ENCODE measurements at places on chromosomes 11 and 22. TPM values are rescaled to one million over a fixed set of nuclear protein-coding genes. Genes with fewer than 3 reads are reported as not detected.

Gene TMEM151A
- 3.6 TPM for total RNA-seq

Gene BATF2
- total RNA-seq = 0.61 TPM

Gene TESMIN
- 7.3 TPM for total RNA-seq

Gene OR52I1
- not detected for total RNA-seq

Gene C11orf42
- total RNA-seq = not detected

Gene C1QTNF5
- total RNA-seq = not detected

Gene CHRNA10
- 1.3 TPM for total RNA-seq

Gene BBOX1
- total RNA-seq = 0.08 TPM

Gene FXYD2
- 16.3 TPM for total RNA-seq

Gene EMID1
- 0.61 TPM for total RNA-seq

Gene ENTHD1
- total RNA-seq = not detected

Gene FERMT3
- total RNA-seq = 1.2 TPM

Gene OR5P2
- not detected for total RNA-seq

Gene BLID
- not detected for total RNA-seq

Gene SCGB1A1
- total RNA-seq = not detected

Gene ADAMTS15
- 5.3 TPM for total RNA-seq

Gene APOBEC3A
- not detected for total RNA-seq

Gene F2
- total RNA-seq = 2.3 TPM

Gene INCENP
- total RNA-seq = 52.6 TPM

Gene PNPLA3
- total RNA-seq = 0.97 TPM

Gene APOA5
- total RNA-seq = not detected

Gene RASGRP2
- 1.7 TPM for total RNA-seq

Gene SEPTIN3
- 0.90 TPM for total RNA-seq

Gene IRAG1
- 0.06 TPM for total RNA-seq

Gene FGF19
- total RNA-seq = 0.12 TPM

Gene PNPLA5
- not detected for total RNA-seq

Gene SNRPD3
- 148 TPM for total RNA-seq

Gene MRTFA
- total RNA-seq = 64.0 TPM

Gene GCAT
- 3.2 TPM for total RNA-seq

Gene NXPE1
- not detected for total RNA-seq

Gene TREH
- total RNA-seq = not detected

Gene CLDN5
- not detected for total RNA-seq

Gene TSSK2
- not detected for total RNA-seq

Gene CSF2RB
- not detected for total RNA-seq

Gene CD81
- total RNA-seq = 412 TPM

Data from A549 treated with Hydrocortisone at 1 μM for 4 hours (cell line).